ENCODE measurements at places on chromosomes 11 and 22.

DNA sequence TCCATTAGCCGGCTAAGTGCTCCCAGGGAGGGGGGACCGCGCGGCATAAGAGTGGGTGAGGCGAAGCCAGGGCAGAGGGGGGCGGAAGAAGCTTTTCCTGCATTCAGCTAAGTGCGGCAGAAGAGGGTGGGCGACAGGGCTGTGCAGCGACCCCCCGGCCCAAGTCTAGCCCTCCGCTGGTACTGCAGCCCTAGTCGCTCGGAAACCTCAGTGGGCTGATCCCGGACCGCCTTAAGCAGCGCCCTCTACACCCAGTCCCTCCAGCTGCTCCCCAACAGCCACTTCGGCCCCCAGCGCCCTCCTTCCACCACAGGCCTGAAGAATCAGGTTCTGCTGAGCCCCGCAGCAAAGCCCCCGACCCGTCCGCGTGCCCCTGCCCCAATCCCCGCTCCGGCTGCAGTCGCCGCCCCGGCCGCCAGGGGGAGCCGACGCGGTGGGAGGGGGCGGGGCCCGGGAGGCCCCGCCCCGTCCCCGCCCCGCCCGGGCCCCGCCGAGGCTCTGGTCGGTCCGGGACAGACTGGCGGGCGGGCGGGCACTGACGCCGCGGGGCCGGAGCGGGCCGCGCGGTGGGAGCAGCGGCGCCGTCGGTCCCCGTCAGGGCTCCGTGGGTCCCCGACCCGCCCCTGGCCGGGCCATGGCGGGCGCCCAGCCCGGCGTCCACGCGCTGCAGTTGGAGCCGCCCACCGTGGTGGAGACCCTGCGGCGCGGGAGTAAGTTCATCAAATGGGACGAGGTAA, at the start of gene PLCB3:
Gene PLCB3 (plus strand): TSS at position 515 of the 737 bp plus-strand sequence. CDS start 120 bp downstream, at position 635.
- DNase-seq, result peak; percentile 86

DNA sequence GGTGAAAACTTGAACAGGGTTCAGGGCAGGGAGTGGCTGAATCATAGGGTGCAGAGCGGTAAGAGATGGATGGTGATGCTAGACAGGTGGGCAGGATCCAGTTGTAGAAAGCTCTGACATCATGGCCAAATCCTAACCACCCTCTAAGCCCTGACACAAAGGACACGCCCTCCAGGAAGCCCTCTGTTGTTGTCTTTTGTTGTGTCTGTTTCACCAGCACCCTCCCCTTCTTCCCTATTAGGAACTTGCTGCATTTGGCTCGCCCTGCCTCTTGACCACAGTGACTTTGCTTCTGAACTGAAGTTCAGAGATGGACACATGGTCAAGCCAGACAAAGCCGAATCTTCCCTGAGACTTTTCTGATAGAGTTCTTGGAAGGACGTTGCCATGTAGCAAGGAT, 14.2 kb upstream of the APOL6 start:
- DNase-seq, result no peak

DNA sequence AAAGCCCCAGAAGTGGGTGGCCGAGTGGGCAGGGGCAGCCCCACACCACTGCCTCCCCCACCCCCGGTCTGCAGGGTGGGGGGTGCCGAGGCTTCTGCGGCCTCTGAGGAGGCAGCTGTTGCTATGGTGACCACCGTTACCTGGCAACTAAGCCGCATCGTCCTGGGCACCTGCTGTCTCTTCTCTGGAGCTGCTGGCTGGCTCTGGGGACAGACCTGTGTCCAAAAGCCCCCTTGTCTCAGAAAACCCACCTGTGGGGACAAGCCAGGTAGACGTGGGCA, 79.9 kb upstream of the PRR5 start:
- DNase-seq, result no peak

GRCh38 chr11:88909500-88909899, 156.3 kb downstream of the GRM5 start:
- no peak for DNase-seq

- DNase-seq, result peak; percentile 97
Measured at GRCh38 chr11:10778217-10778970, 27.3 kb downstream of the CTR9 start.

DNA sequence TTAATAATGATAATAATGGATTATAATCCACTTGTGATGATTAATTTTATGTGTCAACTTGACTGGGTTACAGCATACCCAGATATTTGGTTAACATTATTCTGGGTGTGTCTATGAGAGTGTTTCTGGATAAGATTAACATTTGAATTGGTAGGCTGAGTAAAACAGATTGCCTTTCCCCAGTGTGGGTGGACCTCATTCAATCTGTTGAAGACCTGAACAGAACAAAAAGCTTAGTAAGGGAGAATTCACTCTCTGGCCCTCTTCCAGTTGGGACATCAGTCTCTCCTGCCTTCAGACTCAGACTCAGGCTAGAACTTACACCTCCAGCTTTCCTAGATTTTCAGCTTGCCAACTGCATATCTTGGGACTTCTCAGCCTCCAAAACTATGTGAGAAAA, 37.3 kb upstream of the RRAS2 start:
- no peak for DNase-seq

DNA sequence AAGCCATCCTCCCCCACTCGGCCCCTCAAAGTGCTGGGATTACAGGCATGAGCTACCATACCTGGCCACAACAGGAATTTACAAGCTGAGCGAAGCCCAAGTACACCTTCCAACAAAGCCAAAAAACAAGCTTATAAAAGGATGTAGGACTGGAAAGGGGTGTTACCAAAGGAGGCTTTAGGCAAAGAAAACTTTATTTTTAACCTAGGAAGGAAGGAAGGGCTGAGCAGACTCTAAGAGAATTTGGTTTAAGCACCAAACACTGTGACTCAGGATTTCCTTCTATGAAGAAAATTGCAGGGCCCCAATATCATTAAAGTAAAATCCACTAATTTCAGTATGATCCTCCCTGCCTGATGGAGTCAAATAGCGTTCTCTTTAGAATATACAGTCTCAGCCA, 12.1 kb downstream of the DENND5A start:
- no peak for DNase-seq

- DNase-seq, result peak; percentile 89
Measured at GRCh38 chr11:57597916-57598830, 688 bp downstream of the SERPING1 start.

DNA sequence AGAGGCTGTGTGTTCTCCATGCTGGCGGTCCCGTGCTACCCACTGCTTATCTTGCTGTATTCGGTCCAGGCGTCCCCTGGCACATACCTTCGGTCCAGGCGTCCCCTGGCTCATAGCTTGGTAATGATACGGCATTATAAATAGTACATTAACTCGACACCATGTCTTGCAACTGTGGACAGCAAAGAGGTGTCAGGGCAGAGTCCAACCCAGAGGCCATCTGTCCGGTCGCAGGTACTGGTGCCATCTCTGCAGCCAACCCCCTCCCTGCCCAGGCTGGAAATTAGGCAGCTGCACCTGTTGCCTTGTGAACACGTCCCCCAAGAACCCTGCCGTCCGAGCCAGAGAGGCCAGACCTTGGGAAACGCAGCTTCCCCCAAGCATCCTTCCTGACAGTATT, 634.3 kb downstream of the BRD1 start:
- DNase-seq, result no peak

GRCh38 chr11:86914865-86915519, 40.2 kb downstream of the FZD4 start:
- DNase-seq, result no peak

- no peak for DNase-seq
Measured at GRCh38 chr11:79043726-79044125, 397.1 kb downstream of the TENM4 start.

DNA sequence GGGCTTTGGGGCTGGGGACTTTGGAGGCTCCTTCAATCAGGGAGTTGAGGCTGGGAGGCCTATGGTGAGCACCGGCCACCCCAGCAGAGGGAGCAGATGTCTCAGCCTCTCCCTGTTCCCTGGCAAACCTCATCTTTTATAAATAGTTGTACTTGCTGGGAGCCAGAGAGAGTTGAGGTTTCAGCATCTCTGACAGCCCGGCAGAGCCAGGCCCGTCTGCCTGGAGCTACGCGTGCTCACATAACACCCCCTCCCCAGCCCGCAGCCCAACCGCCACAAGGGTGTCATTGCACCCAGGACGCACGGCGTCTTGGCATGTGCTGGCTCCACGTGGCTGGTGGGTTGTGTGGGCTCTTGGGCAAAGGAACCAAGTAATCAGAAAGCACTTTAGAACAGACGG, 127.1 kb downstream of the CHST1 start:
- DNase-seq, result no peak

GRCh38 chr11:81246941-81247340, 1486.7 kb downstream of the FAM181B start:
- no peak for DNase-seq

- DNase-seq, result peak; percentile 17
Measured at GRCh38 chr22:47151490-47151889, 389.0 kb downstream of the TBC1D22A start.

- DNase-seq, result no peak
Measured at GRCh38 chr22:32181043-32181442, 21.9 kb upstream of the C22orf42 start.

GRCh38 chr11:130763087-130763980, 152.9 kb downstream of the SNX19 start:
- peak; percentile 24 for DNase-seq

DNA sequence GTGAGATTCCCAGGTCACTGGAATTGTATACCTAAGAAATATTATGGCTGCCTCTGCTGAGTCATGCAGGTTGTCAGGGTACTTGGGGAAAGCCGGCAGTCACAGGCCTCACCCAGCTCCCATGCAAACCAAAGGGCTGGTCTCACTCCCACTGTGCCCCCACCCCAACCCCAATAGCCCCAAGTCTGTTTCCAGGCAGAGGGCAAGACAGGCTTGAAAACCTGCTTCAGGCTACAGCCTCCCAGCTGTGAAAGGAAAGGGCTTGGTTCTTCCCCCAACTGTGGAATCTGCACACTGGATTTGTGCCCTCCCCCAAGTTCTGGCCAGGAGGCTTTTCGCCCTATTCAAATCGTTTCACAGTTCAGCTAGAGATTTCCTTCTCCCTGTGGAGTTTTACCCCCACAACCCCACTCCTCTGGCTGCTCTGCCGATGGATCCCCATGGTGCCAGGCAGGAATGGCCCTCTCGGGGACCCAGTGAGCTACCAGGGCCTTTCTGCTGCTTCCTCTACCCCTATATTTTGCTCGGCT, 37.0 kb upstream of the ABTB2 start:
- DNase-seq, result no peak

GRCh38 chr11:43810929-43811596, 69.6 kb upstream of the ALKBH3 start:
- no peak for DNase-seq

GRCh38 chr11:107844041-107844440, 14.5 kb downstream of the SLC35F2 start:
- peak; percentile 10 for DNase-seq

DNA sequence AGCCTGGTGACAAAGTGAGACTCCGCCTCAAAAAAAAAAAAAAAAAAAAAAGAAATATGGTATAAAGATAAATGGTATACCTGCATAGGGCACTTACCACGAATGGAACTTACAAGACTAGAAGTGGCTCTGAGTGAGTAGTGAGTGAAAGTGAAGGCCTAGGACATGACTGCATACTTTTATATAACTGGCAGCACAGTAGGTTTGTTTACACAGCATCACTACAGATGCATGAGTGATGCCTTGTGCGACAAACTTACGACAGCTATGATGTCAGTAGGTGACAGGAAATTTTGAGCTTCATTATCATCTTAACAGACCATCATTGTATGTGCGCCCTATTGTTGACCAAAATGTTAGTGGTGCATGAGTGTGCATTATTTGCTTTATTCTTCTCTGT, 17.7 kb downstream of the XRCC6 start:
- DNase-seq, result no peak

- DNase-seq, result no peak
Measured at GRCh38 chr11:65599955-65600246, 4.3 kb upstream of the KCNK7 start.

- DNase-seq, result no peak
Measured at GRCh38 chr11:57376095-57377090, 4.6 kb downstream of the PRG3 start.

DNA sequence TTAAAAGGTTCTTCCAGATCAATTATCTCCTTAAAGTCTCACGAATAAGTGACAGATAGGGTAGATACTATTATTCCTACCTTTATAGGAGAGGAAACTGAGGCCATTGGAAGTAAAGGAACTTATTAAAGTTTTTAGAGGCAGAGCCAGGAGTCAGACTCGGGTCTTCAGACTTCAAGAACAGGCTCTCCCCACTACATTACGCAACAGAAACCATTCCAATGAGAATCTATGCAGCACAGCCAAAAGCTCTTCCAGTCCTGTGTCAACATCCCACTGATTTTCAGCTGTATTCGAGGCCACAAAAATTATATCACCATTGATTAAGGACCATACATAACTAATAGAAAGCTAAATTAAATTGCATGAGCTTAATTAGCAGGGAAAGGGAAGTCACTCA, 77.4 kb downstream of the RELT start:
- DNase-seq, result no peak

DNA sequence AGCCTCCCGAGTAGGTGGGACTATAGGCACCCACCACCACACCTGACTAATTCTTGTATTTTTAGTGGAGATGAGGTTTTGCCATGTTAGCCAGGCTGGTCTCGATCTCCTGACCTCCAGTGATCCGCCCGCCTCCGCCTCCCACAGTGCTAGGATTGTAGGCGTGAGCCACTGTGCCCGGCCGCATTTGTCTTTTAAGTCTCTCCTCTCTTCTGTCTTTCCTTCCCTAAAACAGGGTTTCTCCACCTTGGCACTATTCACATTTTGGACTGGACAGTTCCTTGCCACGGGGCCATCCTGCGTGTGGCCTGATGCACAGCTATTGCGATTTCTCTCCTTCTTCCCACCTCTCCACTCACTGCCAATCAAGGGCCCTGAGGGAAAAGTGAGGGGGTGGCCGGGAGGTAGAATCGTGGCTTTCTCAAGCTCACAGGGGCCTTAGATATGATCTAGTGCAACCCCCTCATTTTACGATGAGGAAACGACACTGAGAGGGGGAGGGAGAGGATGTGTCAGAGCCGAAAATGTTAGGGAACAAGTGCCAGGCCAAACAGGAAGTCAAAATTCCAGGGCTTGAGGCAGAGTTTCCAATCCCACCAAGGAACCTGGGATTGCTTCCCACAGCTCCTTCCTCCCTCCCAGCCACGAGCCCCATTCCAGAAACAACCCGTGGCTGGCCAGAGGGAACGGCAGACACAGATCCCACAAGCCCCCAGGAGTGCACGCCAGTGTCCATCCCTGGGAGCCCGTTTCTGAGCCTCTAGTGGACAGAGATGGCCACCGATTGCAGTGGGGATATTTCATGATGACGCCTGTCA, 21.2 kb downstream of the SCGB1A1 start:
- peak; percentile 77 for DNase-seq

GRCh38 chr11:128205796-128206195, 381.6 kb downstream of the ETS1 start:
- no peak for DNase-seq

- no peak for DNase-seq
Measured at GRCh38 chr22:25154667-25154999, 45.0 kb upstream of the CRYBB3 start.

GRCh38 chr11:60251485-60252212, 8.7 kb upstream of the MS4A4E start:
- DNase-seq, result peak; percentile 4

DNA sequence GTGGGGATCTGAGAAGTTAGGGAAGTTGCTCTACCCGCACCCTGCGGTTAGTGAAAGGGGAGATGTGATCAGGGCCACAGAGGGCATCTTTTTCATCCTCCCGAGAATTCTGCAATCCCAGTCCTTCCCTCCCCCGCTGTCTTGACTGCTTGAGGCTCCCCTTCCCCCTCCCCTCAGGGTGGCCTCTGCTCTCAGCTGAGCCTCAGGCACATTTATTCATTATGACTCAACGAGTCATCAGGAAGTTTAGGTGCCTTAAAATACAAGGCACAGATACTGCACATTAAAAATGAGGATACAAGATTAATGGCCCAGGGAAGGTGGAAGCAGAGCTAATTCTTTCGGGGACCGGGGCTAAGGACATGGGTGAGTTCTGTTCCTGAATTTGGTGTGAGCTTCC, 104.0 kb downstream of the CACNA1I start:
- DNase-seq, result no peak
